ENCODE measurements at places on chromosomes 7 and 10. TPM values are rescaled to one million over a fixed set of nuclear protein-coding genes. Genes with fewer than 3 reads are reported as not detected.
A peak's percentile ranks its signal among the peaks of the same experiment; 100 is the strongest.

SNX8 gene
- 18.7 TPM for total RNA-seq

- DNase-seq: no peak
Measured at GRCh38 chr10:92999191-92999590, 61.4 kb upstream of the CYP26C1 start.

DNA sequence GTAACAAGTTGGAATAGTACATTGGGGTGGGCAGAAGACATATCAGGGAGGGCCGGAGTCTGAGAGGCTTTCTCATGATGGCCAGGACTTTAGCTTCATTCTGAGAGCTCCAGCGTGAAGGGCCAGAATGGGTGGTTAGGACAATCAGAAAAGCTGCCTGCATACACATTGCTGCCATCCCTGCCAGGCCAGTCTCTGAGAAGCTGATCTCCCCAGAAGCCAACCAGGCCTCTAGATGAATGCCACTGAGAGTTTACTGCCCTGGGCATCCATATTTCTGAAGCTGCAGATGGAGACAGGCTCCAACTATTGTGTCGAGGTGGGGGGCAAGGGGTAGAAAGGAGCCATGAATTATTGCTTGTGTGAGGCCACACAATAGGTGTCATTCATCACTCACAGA lies 32.0 kb upstream of the ARHGAP22 start:
- DNase-seq: no peak

- DNase-seq: no peak
Measured at GRCh38 chr10:104957178-104957841, 316.2 kb downstream of the SORCS3 start.

DNA sequence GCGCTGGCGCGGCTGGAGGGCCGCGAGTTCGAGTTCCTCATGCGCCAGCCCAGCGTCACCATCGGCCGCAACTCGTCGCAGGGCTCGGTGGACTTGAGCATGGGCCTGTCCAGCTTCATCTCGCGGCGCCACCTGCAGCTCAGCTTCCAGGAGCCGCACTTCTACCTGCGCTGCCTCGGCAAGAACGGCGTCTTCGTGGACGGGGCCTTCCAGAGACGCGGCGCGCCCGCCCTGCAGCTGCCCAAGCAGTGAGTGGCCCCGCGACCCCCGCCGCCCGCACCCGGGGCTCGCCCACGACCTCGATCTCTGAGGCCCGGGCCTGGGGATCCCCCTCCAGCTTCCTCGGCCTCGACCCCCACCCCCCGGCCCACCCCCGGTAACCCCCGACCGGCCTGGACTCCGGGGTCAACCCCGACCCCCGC lies 537 bp downstream of the FOXK1 start:
- DNase-seq: peak; percentile 57

All from psoas muscle (tissue), 8 donors.